ENCODE measurements at places on chromosomes 1 and 21.

- no peak for DNase-seq
Observed at GRCh38 chr1:60764489-60764888, 317.9 kb upstream of the NFIA start.

DNA sequence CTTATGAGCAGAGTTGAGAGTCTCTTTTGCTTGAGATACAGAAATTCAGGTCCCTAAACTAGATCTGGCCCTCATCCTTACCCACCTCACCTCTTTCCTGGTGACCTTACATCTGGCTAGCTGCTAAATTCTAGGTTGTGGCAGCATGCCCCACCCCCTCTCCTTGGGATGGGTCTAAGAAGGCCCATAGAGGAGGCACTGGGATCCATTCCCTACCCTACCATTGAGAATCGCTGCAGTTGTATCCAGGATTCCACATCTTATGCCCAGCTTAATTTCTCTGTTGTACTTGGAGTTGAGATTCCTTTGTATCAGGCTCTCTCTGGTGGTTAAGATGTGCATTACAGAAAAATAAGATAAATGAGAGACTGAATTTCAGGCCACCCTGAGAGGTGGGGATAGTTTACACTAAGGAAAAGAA is 9.5 kb upstream of the TMEM39B start:
- no peak for DNase-seq

DNA sequence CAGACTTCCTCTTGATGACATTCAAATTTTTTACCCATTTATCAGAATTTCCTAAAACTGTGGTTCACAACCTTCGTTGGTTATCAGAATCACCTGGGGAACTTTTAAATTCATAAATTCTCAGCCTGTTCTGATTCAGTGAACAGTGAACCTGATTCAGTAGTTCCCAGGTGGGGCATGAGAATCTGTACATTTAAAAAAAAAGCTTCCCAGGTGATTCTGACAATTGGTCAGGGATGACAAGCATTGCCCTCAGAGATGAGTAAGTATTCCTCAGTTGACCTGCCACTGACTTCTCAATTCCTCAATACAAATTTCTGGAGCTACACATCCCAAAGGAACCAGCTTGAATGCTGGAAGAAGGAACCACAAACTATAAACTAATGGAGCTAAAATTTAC is 23.5 kb upstream of the CR2 start:
- no peak for DNase-seq

DNA sequence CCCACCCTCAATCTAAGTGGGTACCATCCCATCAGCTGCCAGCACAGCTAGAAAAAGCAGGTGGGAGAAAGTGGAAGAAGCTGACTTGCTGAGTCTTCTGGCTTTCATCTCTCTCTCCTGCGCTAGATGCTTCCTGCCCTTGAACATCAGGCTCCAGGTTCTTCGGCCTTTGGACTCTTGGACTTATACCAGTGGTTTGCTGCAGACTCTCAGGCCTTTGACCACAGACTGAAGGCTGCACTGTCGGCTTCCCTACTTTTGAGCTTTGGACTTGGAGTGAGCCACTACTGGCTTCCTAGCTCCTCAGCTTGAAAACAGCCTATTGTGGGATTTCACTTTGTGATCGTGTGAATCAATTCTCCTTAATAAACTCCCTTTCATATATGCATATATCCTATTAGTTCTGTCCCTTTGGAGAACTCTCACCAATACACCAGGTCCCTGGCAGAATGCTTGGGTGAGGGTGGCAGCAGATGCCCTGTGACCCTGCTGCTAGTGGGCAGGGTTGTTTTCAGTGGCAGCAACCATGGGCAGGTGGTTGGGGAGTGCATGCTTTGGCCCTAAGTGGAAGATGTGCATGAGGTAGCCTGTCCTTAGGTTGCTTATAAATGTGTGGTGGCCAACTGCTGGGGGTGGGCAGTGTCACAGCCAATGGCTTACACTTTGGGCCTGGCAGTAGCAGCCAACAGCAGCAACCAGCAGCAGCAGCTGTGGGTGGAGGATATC is 10.8 kb upstream of the ADAM30 start:
- no peak for DNase-seq

- DNase-seq: no peak
Observed at GRCh38 chr1:151606384-151606783, 5.5 kb upstream of the SNX27 start.

DNA sequence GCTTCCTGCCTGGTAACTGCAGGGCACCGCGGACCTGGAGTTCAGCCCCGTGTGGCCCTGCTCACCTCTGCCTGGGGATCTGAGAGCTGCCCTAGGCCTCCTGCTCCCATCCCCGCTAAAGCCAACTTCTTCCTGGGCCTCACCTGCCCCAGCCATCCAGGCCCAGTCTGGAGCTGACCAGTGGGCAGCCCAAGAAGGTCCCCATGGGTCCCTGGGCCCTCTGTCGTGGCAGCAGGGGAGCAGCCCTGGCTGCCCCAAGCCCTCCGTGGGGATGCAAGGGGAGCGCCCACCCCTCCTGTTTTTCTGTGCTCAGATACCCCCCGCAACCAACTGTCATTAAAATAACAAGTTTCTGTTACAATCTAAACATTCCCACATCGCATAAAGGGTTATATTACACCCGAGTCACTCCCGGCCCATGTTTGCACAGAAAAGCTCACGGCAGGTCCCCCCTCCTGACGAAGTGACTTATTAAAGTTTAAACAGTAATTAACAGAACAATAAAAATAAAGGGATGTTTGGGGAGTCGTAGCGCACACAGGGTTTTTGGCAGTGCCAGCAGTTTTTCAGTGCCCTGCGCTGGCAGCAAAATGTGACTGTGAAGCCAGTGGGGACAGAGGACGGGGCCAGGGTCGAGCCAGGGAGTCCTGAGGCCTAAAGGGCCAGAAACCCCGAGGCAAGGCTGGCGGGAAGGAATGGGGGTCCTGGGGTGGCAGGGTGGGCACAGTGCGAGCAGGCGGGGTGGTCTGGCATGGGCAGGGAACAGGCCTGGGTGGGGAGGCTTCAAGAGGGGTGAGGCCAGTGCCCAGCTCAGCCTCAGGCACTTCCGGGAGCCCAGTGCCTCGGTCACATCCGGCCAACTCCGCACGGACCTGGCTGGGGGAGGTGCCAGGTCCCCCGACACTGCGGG is 121.5 kb downstream of the CASZ1 start:
- DNase-seq: no peak
